ENCODE measurements at places on chromosomes 5 and 9. TPM values are rescaled to one million over a fixed set of nuclear protein-coding genes. Genes with fewer than 3 reads are reported as not detected.

JAK2 gene
- total RNA-seq: 14.0 TPM

DNA sequence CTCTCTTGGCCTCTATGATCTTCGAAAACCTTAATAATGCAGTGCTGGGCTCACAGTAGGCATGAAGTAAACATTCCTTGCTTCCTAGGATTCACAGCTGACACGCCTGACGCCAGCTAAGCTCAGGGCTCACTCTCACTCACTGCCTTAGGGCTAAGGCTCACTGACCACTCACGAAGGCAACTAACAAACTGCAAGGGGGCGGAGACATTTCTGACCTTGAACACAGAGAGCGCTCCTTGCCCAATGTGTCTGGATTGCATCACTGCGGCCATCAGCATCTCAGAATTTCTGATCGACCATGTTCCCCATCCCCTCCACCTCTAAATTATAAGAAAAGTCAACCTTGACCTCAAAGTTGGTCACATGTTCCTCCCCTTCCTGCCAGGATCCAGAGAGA, 372.6 kb downstream of the EBF1 start:
- H3K27me3 ChIP-seq: no peaks in the 10 kb centered on the region
- H3K4me3 ChIP-seq: no peak overlapping the region
- H3K36me3 ChIP-seq: peaks cover 20% of the 10 kb centered on the region

DNA sequence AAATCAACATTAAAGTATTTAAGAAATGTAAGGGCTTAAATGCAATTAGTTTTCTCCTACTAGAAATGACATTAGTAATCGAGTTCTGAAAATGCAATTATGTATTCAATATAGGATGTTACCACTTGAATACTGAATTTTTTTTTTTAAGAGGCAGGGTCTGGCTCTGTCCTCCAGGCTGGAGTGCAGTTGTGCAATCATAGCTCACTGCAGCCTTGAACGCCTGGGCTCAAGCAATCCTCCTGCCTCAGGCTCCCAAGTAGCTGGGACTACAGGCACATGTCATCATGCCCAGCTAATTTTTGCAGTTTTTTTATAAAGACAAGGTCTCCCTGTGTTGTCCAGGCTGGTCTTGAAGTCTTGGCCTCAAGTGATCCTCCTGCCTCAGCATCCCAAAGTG, 1.5 kb downstream of the CDC20B start:
- peaks cover 12% of the 10 kb centered on the region for H3K4me1 ChIP-seq
- no peak overlapping the region for H3K27ac ChIP-seq
- H3K36me3 ChIP-seq: no peaks in the 10 kb centered on the region
- no peak overlapping the region for H3K4me3 ChIP-seq

- H3K4me1 ChIP-seq: peaks cover 26% of the 10 kb centered on the region
- H3K36me3 ChIP-seq: no peaks in the 10 kb centered on the region
- no peaks in the 10 kb centered on the region for H3K27me3 ChIP-seq
- no peak overlapping the region for H3K27ac ChIP-seq
- no peak overlapping the region for H3K4me3 ChIP-seq
- DNase-seq: no peak
These were observed 28.0 kb downstream of the ATP6V0E1 start for GRCh38 chr5:173011566-173011965.

GRCh38 chr9:32344551-32345182, 39.8 kb upstream of the ACO1 start:
- no peak overlapping the region for H3K27ac ChIP-seq
- H3K4me1 ChIP-seq: no peaks in the 10 kb centered on the region
- H3K4me3 ChIP-seq: no peak overlapping the region
- H3K36me3 ChIP-seq: no peaks in the 10 kb centered on the region

DNA sequence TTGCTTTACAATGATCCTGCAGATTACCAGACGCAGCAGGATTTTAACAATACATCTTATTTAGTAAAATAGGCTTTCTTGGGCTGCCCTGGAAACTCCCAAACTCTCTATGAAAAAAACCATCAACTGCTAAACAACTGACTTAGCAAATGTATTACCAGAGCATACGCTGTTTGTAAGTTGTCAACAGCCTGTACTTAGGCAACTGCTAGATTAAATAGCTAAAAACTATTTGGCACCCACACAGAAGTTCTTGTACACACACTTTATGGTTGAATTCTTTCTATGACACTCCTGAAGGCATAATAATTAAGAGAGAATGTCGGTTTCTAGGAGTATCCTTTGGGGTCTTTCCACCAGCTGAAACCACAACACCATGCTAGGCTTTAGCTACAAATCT, 123.9 kb downstream of the FBXO38 start:
- H3K27ac ChIP-seq: no peak overlapping the region
- H3K36me3 ChIP-seq: no peaks in the 10 kb centered on the region
- no peaks in the 10 kb centered on the region for H3K27me3 ChIP-seq
- no peak overlapping the region for H3K4me3 ChIP-seq

GADD45G gene
- 9.4 TPM for total RNA-seq

GRCh38 chr5:67816456-67816855, 399.1 kb upstream of the PIK3R1 start:
- no peak for DNase-seq
- H3K27me3 ChIP-seq: no peaks in the 10 kb centered on the region
- no peaks in the 10 kb centered on the region for H3K36me3 ChIP-seq
- peaks cover 22% of the 10 kb centered on the region for H3K4me1 ChIP-seq

- H3K36me3 ChIP-seq: no peaks in the 10 kb centered on the region
- DNase-seq: no peak
- H3K27me3 ChIP-seq: no peaks in the 10 kb centered on the region
- H3K4me1 ChIP-seq: no peaks in the 10 kb centered on the region
These were observed 94.0 kb downstream of the CACNA1B start for GRCh38 chr9:137971477-137972138.

- no peak overlapping the region for H3K4me3 ChIP-seq
- peaks cover 3% of the 10 kb centered on the region for H3K4me1 ChIP-seq
- no peaks in the 10 kb centered on the region for H3K36me3 ChIP-seq
- DNase-seq: no peak
- H3K27me3 ChIP-seq: peaks cover 54% of the 10 kb centered on the region
- H3K27ac ChIP-seq: no peak overlapping the region
These were observed 39.9 kb upstream of the HAND1 start for GRCh38 chr5:154517810-154518437.

PDLIM4 gene
- 3.1 TPM for total RNA-seq

CETN3 gene
- 20.7 TPM for total RNA-seq

YIPF5 gene
- 29.0 TPM for total RNA-seq

GRCh38 chr5:143229896-143230675, 173.4 kb downstream of the NR3C1 start:
- H3K36me3 ChIP-seq: no peaks in the 10 kb centered on the region
- DNase-seq: no peak
- H3K4me1 ChIP-seq: peaks cover 32% of the 10 kb centered on the region
- H3K4me3 ChIP-seq: no peak overlapping the region
- no peak overlapping the region for H3K27ac ChIP-seq
- no peaks in the 10 kb centered on the region for H3K27me3 ChIP-seq

GRCh38 chr9:96177005-96177718, 124.8 kb downstream of the HSD17B3 start:
- H3K4me1 ChIP-seq: no peaks in the 10 kb centered on the region
- H3K27me3 ChIP-seq: peaks cover 2% of the 10 kb centered on the region
- H3K36me3 ChIP-seq: no peaks in the 10 kb centered on the region
- no peak overlapping the region for H3K27ac ChIP-seq
- no peak overlapping the region for H3K4me3 ChIP-seq

- no peak overlapping the region for H3K4me3 ChIP-seq
- H3K4me1 ChIP-seq: peaks cover 63% of the 10 kb centered on the region
- peak overlapping the region; percentile 37 for H3K27ac ChIP-seq
- no peak for DNase-seq
- no peaks in the 10 kb centered on the region for H3K27me3 ChIP-seq
These were observed 30.6 kb downstream of the CLINT1 start for GRCh38 chr5:157828105-157828943.

DNM1 gene
- 4.2 TPM for total RNA-seq

PFN3 gene
- total RNA-seq: not detected

GRCh38 chr5:58447226-58447625, 12.7 kb downstream of the PLK2 start:
- H3K27ac ChIP-seq: no peak overlapping the region
- no peak overlapping the region for H3K4me3 ChIP-seq
- H3K36me3 ChIP-seq: no peaks in the 10 kb centered on the region
- no peaks in the 10 kb centered on the region for H3K4me1 ChIP-seq
- no peaks in the 10 kb centered on the region for H3K27me3 ChIP-seq

SCGB3A1 gene
- total RNA-seq: 0.49 TPM

SH3GL2 gene
- 1.4 TPM for total RNA-seq

GRCh38 chr9:87193925-87194868, 246.9 kb upstream of the GAS1 start:
- no peak for DNase-seq
- H3K27me3 ChIP-seq: peaks cover 8% of the 10 kb centered on the region
- no peaks in the 10 kb centered on the region for H3K4me1 ChIP-seq
- no peaks in the 10 kb centered on the region for H3K36me3 ChIP-seq
- H3K27ac ChIP-seq: no peak overlapping the region

- no peak overlapping the region for H3K27ac ChIP-seq
- peaks cover 12% of the 10 kb centered on the region for H3K4me1 ChIP-seq
- H3K36me3 ChIP-seq: no peaks in the 10 kb centered on the region
- H3K27me3 ChIP-seq: no peaks in the 10 kb centered on the region
- no peak for DNase-seq
These were observed 20.9 kb upstream of the ADAM19 start for GRCh38 chr5:157596487-157596886.

DNA sequence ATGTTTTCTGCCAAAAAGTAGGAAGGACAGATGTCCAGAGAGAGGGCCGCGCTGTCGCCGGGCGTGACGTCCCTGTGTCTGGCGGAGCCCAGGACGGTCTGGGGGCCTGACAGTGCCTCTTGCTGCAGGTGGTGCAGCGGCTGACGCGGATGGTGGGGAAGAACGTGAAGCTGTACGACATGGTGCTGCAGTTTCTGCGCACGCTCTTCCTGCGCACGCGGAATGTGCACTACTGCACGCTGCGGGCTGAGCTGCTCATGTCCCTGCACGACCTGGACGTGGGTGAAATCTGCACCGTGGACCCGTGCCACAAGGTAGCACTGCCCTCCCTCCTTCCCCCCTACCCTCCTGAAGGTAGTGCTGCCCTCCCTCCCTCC, 7.8 kb downstream of the NELFB start:
- no peaks in the 10 kb centered on the region for H3K36me3 ChIP-seq
- H3K4me1 ChIP-seq: peaks cover 9% of the 10 kb centered on the region
- H3K27ac ChIP-seq: no peak overlapping the region

DNA sequence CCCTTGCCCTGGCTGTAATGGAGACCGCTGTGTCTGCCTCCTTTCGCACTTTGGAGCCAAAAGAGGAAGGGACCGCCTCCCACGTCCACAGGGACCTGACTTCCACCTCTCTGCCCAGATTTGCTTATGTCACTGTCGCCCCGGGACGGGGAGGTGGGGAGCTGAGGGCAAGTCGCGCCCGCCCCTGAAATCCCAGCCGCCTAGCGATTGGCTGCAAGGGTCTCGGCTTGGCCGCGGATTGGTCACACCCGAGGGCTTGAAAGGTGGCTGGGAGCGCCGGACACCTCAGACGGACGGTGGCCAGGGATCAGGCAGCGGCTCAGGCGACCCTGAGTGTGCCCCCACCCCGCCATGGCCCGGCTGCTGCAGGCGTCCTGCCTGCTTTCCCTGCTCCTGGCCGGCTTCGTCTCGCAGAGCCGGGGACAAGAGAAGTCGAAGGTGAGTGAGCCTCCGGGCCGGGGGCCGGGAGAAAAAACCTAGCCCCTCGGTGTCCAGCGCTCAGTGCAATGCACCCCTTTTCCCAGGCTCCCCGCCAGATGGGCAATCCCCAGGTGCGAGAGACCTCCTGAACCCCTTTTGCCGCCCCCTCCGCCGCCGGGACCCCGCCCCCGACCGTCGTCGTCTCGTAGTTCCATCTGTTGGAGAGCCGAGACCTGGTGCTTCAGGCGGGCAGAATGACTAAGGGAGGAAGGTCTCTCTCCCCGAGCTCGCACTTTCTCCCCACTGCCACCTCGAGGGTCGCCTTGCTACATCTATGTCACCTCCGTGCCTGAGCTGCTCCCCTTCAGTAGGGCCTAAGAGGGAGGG, at the start of gene GPX3:
TSS of gene GPX3 (plus strand) at position 288 of the 807 bp plus-strand sequence. CDS start at position 352, 64 bp downstream.
- peak; percentile 95 for DNase-seq
- H3K4me3 ChIP-seq: peak within 1 kb of the TSS; percentile 86
- peak within 1 kb of the TSS; percentile 92 for H3K27ac ChIP-seq
- H3K27me3 ChIP-seq: no peaks in the 10 kb centered on the region
- H3K4me1 ChIP-seq: peaks cover 58% of the 10 kb centered on the region

- H3K4me3 ChIP-seq: no peak overlapping the region
- DNase-seq: no peak
- H3K36me3 ChIP-seq: no peaks in the 10 kb centered on the region
- no peaks in the 10 kb centered on the region for H3K27me3 ChIP-seq
These were observed 167.7 kb upstream of the RASA1 start for GRCh38 chr5:87099968-87100367.

DNA sequence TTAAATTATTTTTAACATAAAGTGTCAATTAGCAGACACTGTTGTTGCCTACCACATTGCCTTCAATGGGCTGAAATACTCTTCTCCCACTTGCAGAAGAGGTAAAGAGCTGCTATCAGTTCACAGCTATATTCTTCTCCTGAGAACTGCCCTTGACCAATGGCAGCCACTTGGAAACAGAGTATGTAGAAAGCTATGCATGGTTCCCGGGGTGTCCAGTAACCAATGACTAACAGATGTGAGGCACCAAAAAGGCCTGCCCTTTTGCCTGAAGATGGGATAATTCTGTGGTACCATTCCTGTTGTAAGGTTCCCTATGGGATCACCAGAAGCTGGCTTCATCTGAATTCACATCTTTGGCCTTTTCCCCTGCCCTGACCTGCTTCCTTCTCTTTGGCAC, 181.4 kb upstream of the MAP3K1 start:
- no peak overlapping the region for H3K4me3 ChIP-seq
- H3K27me3 ChIP-seq: no peaks in the 10 kb centered on the region
- DNase-seq: no peak
- no peaks in the 10 kb centered on the region for H3K36me3 ChIP-seq

DNA sequence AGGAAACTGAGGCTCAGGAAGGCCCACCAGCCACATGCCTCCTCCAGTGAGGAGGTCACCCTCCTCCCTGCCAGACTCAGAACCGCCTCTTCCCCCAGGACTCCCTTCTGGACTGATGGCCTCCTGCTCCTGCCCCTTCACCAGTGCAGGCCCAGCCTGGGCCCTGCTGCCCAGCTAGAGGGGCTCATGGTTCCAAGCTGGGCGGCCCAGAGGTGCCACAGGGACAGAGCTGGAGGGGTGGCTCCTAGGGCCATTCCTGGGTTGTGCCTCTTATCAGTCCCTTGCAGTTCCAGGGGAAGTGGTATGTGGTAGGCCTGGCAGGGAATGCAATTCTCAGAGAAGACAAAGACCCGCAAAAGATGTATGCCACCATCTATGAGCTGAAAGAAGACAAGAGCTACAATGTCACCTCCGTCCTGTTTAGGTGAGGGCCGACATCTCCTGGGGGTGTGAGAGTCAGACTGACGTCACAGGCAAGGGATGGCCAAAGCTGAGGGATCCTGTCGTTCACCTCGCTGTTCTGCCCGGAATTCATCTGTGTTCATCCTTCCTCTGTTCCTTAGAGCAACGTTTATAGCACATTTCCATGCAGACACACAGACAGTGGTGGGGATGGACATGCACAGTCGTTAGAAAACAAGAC, 819 bp downstream of the LCN2 start:
- H3K27me3 ChIP-seq: no peaks in the 10 kb centered on the region
- peaks cover 10% of the 10 kb centered on the region for H3K4me1 ChIP-seq
- H3K36me3 ChIP-seq: no peaks in the 10 kb centered on the region
- H3K4me3 ChIP-seq: no peak overlapping the region
- no peak for DNase-seq

ENTPD2 gene
- total RNA-seq: 0.66 TPM

- peaks cover 47% of the 10 kb centered on the region for H3K4me1 ChIP-seq
- no peak overlapping the region for H3K4me3 ChIP-seq
- peaks cover 32% of the 10 kb centered on the region for H3K36me3 ChIP-seq
- peak overlapping the region; percentile 89 for H3K27ac ChIP-seq
These were observed 6.4 kb upstream of the ST6GALNAC6 start for GRCh38 chr9:127905788-127906191.
